ENCODE measurements at places on chromosomes 7 and 10. TPM values are rescaled to one million over a fixed set of nuclear protein-coding genes. Genes with fewer than 3 reads are reported as not detected.

- no peak for DNase-seq
Measured at GRCh38 chr10:131435760-131436457, 124.4 kb upstream of the TCERG1L start.

GRCh38 chr10:11440250-11441150 lies 170.9 kb downstream of the USP6NL start:
- no peak for DNase-seq

GRCh38 chr10:75097666-75098285 lies 13.7 kb upstream of the SAMD8 start:
- DNase-seq, result no peak

GRCh38 chr10:89207181-89207800 lies at the start of gene CH25H:
CH25H (minus strand) TSS chr10:89207317; CDS start chr10:89207292, 25 bp downstream.
- peak; percentile 5 for DNase-seq

DNA sequence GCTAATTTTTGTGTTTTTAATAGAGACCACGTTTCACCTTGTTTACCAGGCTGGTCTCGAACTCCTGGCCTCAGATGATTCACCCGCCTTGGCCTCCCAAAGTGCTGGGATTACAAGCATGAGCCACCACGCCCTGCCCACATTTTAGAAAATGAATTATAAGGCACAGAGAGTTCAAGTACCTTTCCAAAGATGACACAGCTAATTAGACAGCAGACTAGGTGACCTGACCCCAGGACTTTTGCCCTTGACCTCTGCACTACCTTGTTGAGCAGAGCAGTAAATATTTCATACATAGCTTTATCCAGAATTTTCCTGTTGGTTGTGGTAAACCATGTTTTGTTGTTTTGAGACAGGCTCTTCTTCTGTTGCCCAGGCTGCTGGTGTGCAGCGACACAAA lies 131.3 kb upstream of the KCTD7 start:
- DNase-seq, result no peak

DNA sequence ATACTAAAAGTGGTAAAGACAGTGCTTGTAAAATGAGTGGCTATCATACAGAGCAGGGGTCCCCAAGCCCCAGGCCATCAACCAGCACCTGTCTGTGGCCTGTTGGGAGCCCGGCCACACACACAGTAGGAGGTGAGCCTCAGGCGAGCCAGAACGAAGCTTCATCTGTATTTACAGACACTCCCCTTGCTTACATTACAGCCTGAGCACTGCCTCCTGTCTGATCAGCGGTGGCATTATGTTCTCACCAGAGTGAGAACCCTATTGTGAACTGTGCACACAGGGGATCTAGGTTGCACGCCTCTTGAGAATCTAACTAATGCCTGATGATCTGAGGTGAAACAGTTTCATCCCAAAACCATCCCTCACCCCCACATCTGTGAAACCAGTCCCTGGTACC lies 58.7 kb downstream of the ITGA8 start:
- DNase-seq, result no peak

DNA sequence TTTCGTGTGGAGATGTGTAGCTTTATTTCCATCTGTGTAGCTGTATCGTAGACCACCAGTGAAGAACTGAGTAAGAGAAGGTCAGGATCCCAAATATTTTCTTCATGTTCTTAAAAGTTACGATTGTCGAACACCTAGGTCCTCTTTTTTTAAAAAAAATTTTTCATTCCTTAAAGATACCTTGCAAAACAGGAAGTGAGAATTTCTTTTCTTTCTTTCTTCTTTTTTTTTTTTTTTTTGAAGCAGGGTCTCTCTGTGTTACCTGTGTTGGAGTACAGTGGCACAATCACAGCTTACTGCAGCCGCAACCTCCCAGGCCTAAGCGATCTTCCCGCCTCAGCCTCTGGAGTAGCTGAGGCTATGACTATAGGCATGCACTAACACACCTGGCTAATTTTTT lies 60.8 kb downstream of the PHTF2 start:
- no peak for DNase-seq

DNA sequence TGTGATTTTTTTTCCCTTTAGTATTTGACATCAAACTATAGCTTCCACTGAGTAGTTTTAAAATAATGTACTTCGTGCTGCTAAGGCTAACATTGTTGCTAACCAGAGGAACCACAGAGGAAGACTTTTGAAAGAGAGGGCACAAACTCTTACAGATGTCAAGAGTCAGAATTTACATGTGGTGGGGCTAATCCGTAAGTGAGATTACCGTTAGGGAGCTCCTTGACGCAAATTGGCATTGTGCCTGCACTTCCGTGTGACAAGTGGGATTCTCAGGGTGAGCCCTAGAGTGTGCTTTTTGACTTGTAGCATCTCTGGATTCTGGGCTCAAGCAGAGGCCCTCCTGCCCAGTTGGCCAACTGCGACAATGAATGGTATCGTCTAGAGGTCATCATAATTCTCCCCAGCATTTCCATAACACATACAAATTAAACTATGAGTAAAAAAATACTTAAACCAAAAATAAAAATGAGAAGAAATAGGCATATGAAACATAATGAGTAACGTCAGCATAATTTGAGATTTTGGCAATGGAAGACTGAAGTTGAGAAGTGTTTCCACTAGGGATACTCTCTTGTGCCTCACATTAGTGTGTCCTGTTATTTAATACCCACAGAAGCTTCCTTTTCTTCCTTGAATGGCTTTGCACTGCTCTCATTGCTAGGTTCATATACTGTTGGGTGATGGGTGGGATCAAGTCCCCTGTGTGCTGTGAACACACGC lies 164.0 kb downstream of the SDK1 start:
- DNase-seq, result no peak

Gene SMKR1
- 1.4 TPM for total RNA-seq

Gene CLDN4
- 295 TPM for total RNA-seq

Gene ZNF3
- total RNA-seq, result 32.9 TPM

Gene A1CF
- 0.03 TPM for total RNA-seq

Gene GIMAP6
- 0.23 TPM for total RNA-seq

Gene PODXL
- 32.3 TPM for total RNA-seq

Gene MACROH2A2
- 3.0 TPM for total RNA-seq

Gene USP6NL
- total RNA-seq, result 13.9 TPM

Gene SSC4D
- total RNA-seq, result 1.6 TPM
